B cell (primary cell): ENCODE measurements at places on chromosomes 2 and 18. TPM values are rescaled to one million over a fixed set of nuclear protein-coding genes. Genes with fewer than 3 reads are reported as not detected.
A peak's percentile ranks its signal among the peaks of the same experiment; 100 is the strongest.

GRCh38 chr2:149064856-149065630, 26.5 kb downstream of the LYPD6B start:
- no peak for DNase-seq

- no peak for DNase-seq
Observed at GRCh38 chr2:215022418-215022817, 116.0 kb downstream of the ABCA12 start.

GRCh38 chr2:232195487-232195886, 183.1 kb upstream of the ALPP start:
- no peak for DNase-seq

DNA sequence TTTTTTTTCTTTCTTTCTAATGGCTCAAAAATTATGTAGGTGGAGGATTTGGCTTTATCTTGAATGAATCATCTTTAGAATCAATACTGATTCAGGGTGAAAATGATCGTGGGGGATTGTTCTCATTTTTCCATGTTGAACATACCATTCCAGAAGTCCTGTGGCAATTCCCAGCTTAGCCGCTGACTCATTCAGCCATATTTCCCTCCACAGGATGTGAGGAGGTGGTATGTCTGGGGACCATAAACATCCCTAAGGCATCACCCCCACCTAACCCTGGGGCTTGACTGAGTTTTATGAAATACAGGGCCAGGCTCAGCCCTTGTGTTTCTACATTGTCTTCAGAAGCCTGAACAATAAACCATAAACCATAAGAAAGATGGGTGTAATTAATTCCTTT, 92.7 kb upstream of the FN1 start:
- no peak for DNase-seq

DNA sequence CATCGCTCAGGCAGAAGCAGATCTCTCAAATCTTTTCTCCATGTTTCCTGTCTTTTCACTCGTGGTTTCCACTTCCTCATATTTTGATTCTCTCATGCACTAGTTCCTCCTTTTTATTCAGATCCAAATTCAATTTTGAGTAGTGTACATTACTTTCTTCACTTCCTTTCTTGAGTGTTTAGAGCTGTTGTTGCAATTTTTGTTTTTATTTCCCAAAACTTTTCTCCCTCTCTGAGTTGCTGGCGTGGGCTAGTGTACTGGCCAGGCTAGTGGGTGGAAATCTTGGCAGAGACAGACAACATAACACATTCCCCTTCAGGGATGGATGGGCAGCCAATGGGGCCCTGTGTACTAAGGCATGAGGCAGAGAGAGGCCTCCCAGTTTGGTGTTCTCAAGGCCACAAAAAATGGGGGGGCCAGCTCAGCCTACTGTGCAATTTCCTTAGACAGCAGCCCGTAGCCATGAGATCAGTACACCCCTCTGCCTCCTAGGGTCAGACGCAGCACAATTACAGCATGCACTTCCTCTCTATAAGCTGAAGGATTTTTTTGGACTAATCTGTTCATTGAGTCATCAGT, 145.1 kb upstream of the PID1 start:
- DNase-seq = peak; percentile 9

The CDH2 gene
- total RNA-seq = not detected in 2 replicates

The PER2 gene
- total RNA-seq = 11.8 and 12.6 TPM in 2 replicates

The RAB17 gene
- not detected in 2 replicates for total RNA-seq

The TLX2 gene
- 0.19 TPM in 1 of 2 replicates, not detected in the other for total RNA-seq
